ENCODE measurements at places on chromosomes 4 and X.

GRCh38 chr4:141037446-141037845, 95.8 kb downstream of the RNF150 start:
- DNase-seq = no peak

- no peak for DNase-seq
These were observed 3.9 kb upstream of the TMPRSS11B start for GRCh38 chr4:68249434-68249833.

GRCh38 chr4:114304567-114304966, 294.0 kb upstream of the UGT8 start:
- DNase-seq = no peak

GRCh38 chr4:11487868-11488544, 59.3 kb upstream of the HS3ST1 start:
- DNase-seq = no peak

GRCh38 chr4:125389713-125390112, 75.0 kb downstream of the FAT4 start:
- DNase-seq = no peak

- no peak for DNase-seq
These were observed 407.4 kb upstream of the AADAT start for GRCh38 chr4:170497112-170497511.

- no peak for DNase-seq
These were observed at the start of gene HTRA3 for GRCh38 chr4:8269535-8270417. TSS of gene HTRA3 (plus strand) at chr4:8269754. CDS start at chr4:8269969, 215 bp downstream.

Data from stimulated activated CD4-positive, alpha-beta T cell treated with anti-CD3 and anti-CD28 coated beads, Interleukin-15, amount 100 ng/mL, for 24 hours (primary cell).